ENCODE measurements at places on chromosomes 12 and 14.

DNA sequence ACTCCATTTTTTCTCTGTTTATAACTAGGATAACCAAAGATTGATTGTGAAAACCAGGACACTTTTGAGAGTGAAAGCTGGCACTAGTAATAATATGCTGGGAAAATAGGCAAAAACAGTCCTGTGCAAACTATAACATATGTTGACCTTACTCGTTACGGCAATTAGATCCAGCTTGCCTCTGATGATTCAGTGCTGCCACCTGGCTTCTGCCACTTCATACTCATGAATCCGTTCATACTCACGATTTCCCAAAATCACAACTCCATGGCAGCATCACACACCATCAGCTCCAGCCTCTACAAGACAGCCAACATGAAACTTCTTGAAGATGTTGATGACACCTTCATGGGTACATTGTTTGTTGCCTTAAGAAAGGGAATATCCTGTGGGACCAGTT is 49.1 kb upstream of the CAND1 start:
- DNase-seq: no peak

DNA sequence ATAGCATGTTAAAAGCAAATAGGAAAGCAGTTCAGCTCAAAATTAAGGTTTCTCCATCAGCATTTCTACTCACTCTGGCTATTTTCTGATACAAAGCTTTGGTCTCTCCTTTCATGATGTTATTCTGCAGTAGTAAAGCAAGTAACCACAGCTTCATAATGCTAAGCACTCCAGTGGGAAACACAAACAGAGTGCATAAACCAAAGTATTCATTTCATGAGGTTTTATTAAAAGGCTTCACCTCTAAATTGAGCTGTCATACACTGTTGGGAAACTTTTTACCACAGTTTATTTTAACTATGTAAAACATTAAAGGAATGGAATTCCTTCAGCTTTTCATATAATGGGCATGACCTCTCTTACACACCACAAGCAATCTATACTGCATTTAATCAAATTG is 157.9 kb upstream of the LMO3 start:
- DNase-seq: no peak

- DNase-seq: no peak
Observed at GRCh38 chr12:42315108-42315507, 10.8 kb downstream of the ZCRB1 start.

- no peak for DNase-seq
Observed at GRCh38 chr12:84856156-84856900, 56.3 kb downstream of the SLC6A15 start.

GRCh38 chr12:65596514-65597091 is 227.7 kb upstream of the HMGA2 start:
- DNase-seq: no peak

- no peak for DNase-seq
Observed at GRCh38 chr12:130158754-130159059, 3.6 kb upstream of the FZD10 start.

- DNase-seq: no peak
Observed at GRCh38 chr12:42798811-42799438, 209.4 kb upstream of the PRICKLE1 start.

- no peak for DNase-seq
Observed at GRCh38 chr14:59146484-59146883, 42.0 kb upstream of the DAAM1 start.
